ENCODE measurements at places on chromosomes 2 and 18. TPM values are rescaled to one million over a fixed set of nuclear protein-coding genes. Genes with fewer than 3 reads are reported as not detected.

The CENPA gene
- 3.2 TPM for total RNA-seq

The KCNG3 gene
- total RNA-seq, result 0.98 TPM

The VIL1 gene
- total RNA-seq, result not detected

The HOXD9 gene
- 0.89 TPM for total RNA-seq

GRCh38 chr18:58307441-58307840 is 263.4 kb downstream of the NEDD4L start:
- no peak for DNase-seq

DNA sequence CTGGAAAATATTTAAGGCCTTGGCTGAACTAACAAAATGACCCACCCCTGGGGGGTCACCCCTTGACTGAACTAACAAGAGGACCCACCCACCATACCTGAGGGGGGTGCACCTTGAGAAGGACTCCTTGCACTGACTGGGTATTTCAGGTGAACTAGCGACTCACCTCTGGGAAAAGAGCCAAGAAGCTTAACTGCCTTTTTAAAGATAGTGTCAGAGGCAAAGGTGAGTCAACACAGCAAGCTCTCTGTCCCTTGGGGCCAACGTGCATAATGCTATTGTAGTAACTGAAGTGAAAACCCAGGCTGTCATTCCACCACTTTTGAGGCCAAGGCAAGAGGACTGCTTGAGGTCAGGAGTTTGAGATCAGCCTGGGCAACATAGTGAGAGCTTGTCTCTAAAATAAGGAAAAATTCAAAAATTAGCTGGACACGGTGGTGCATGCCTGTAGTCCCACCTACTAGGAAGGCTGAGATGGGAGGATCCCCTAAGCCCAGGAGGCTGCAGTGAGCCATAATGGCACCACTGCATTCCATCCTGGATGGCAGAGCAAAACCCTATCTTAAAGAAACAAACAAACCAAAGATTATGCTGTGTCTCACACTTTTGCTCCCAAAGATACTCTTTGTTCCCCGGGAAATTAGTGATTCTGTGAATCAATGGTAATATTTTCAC is 36.4 kb upstream of the ZCCHC2 start:
- DNase-seq, result no peak

- no peak for DNase-seq
Measured at GRCh38 chr18:28108814-28109213, 68.1 kb downstream of the CDH2 start.

GRCh38 chr2:101145406-101145805 is 5.8 kb downstream of the TBC1D8 start:
- DNase-seq, result no peak
